ENCODE measurements at places on chromosomes 2 and 18.

- DNase-seq: no peak
Measured at GRCh38 chr2:134019871-134020270, 234.0 kb upstream of the MGAT5 start.

DNA sequence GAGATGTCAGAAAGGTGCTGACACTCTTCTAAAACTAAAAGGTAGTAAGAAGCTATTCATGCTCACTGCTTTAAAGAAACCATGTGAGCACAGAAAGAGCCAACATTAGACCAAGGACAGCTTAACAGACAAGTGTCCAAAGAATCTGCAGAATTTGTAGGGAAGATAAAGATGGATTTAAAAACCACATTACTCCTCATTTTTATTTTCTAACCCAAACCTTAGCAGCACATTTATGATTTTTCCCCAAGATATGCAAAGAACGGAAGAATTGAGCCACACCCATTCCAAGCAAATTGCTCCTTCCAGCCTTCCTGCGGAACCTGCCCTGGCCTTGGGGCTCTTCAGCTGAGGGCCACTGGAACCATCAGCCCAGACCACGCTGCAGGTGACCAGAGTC, 26.9 kb downstream of the MBP start:
- DNase-seq: no peak

GRCh38 chr2:118053681-118054080, 34.6 kb upstream of the INSIG2 start:
- DNase-seq: no peak

DNA sequence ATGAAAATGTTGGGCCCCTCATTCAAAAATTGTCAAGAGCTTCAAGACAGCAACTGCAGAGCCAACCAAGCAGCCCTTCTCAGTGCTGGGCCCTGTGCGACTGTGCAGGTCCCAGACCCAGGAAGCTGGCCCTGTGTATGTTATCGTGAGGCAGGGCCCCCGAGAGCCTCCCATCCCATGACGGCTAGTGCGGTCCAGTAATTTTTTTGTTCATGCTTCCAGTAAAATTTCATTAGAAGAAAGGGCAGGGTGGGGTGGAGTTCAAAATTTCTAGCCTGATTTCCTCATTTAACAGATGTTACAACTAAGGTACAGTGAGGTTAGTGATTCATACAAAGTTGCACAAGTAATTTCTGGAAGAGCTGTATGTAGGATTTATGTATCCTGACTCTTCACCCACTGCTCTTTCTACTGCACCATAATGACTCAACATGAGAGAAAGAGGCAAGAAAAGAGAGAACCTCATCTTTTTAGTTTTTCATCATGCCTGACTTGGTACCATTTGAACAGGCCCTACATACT, 105.5 kb downstream of the ZEB2 start:
- no peak for DNase-seq

DNA sequence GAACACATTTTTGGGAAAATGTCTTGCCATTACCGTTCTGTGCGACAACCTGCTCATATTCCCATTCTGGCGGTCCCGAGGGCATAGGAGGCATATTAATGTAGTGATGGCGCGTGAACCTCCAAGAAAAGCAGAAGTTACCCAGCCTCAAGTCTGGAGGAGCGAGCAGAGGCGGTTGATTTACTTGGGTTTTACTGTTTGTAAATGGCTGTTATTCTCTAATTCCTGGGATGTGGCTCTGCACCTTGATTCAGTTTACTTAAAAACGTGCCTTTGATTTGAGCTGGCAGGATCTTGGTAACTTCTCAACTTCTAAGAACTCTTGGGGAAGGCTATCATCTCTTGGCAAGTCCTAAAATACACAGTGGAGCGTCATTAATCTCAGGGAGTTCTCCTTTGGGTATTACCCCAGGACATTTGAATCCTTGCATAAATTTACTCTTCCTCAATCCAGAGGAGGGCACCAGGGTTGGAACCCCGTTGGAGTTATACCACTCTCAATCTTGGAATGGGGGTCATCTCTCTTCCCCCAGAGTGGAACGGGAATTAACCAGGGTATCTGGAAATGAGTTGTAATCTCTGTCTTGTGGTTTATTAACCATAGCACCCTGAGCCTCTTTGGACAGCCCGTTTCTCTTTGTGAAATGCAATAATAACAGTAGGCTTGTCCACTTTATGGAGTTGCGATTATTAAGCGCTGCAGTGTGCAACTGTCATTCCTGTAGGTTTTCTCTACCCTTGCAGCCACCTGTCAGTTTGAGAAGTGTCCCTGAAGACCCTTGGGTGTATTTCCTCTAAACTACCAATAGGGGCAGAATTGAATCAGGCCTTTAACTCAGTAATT, 2.1 kb downstream of the HK2 start:
- no peak for DNase-seq

DNA sequence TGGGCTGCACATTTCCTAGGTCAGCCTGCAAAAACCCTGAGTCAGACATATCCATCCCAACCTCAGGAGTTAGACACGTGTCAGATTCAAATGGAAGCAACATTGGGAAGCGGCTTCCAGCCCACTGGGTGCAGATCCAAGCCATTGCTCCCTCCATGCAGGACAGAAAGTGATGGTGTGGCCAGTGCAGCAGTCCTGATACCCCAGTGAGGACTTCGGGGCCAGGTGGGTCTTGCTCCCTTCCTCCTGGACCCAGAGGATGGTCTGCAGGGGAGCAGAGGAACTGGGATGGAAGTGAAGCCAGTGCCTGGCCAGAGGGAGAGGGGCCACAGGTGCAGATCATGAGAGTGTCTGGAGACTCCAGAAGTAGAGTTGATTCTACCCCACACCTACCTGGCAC, 252.0 kb downstream of the FAM210A start:
- no peak for DNase-seq

GRCh38 chr2:171210864-171211431, 50.3 kb upstream of the TLK1 start:
- no peak for DNase-seq

DNA sequence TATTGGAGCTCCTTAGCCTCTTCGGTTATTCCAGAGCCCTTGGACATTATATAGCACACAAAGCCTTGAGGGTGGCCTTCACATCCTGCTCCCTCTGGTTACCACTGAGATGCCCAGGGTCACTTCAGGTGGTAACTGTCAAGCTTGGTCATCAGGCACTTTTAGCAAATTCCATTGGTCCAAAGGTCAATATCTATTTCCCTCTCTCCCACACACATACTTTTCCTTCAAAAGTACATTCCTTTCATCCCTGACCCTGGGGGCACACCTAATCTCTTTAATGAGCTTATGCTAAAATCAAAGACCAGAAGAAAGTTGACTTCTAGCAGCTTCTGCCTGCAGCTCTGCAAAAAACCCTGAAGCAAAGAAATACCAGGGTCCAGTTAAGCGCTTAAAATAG, 172.0 kb upstream of the NRP2 start:
- DNase-seq: no peak

Data from NCI-H2107 (cell line).